ENCODE measurements at places on chromosomes 4 and X. TPM values are rescaled to one million over a fixed set of nuclear protein-coding genes. Genes with fewer than 3 reads are reported as not detected.

DNA sequence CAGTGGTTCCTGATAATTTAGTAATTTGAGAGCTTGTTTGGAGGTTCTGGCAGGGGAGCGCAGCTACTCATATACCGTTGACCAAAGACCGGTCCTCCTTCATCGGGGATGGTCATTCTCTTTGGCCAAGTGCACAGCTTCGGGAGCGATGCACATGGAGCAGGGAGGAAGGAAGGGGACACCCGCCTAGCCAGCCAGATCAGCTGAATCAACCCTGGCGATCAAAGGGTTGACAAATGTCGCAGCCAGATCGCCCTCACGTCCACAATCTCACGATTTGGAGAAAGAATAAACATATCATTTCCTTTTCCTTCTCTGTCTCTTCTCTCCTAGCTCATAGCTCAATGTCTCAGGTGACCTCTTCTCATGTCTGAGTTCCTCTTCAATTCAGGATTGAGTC is 11.1 kb downstream of the NDNF start:
- no peak for DNase-seq

DNA sequence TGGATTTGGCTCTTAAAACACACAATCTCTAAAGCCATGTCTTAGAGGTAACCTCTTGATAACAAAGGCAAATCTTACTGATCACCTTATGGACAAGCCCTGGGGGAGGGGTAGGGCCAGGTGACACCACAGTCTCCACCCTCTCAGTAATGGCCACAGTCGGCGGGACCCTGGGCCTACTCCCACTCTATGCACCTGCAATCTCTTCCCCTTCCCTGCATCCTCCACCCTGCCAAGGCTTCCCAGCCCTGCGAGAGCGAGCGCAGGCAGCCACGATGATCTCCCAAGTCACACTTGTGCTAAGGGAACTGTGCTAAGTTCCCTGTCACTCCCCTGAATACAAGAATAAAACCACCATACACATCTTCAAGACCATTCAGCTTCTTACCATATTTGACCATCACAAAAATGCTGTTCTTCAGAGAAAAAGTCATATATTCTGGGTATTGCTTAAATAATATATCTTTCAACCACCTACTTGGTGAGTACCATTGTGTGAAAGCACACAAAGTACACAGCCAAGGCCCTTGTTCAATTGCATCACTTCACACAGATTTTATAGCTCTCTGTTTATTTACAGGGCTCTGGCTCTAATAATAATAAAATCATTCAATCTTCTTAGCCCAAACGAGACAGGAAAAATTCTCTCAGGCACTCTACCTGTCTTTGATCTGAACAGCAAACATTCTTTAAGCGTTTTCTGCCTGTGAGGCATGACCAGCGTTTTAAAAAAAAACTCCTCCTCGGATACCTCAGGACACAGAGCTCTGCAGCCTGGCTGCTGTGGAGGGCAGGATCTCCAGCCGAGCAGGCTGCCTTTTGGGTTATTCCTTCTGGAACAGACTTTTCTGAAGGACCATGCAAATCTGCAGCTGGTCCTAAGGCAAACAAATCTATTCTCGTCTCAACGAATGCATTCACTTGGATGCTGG is 115.7 kb upstream of the MAP3K15 start:
- no peak for DNase-seq

SLC4A4 gene
- 11.7 TPM for total RNA-seq

DNA sequence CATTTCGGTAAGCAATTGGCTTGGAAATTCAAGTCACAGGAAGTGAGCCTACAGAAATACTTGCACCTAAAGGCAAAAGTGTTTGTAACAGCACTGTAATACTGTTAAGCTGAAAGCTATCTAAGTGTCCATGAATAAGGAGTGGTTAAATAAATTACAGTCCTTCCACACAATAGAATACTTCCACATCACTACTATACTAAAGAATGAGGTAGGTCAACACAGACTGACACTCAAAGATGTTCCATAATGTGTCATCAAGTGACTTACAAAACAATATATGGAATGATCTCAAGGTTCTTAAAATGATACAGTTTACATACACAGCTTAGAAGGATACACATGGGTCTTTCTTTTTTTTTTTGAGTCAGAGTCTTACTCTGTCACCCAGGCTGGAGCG is 27.0 kb downstream of the SLC10A6 start:
- no peak for DNase-seq

DNA sequence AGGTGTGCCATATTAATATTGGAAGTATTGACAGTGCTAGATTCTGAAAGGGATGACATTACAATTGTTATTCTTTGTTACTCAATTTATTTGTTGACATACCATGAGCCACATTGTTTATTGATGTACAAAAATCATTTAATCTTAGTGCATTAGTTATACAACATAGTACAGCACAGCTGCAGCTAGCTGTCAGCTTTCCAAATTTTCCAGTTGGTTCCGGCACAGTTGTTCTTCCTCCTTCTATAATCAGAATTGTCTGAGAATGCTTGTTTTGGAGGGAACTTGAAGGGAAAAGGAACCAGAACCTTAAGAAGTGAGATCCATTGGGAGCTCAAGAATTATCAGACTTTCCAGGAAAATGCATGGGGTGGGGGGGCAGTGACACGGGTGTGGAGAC is 281.4 kb downstream of the ZIC3 start:
- DNase-seq, result no peak

GRCh38 chrX:85836868-85837267 is 210.5 kb downstream of the CHM start:
- DNase-seq, result no peak

DNA sequence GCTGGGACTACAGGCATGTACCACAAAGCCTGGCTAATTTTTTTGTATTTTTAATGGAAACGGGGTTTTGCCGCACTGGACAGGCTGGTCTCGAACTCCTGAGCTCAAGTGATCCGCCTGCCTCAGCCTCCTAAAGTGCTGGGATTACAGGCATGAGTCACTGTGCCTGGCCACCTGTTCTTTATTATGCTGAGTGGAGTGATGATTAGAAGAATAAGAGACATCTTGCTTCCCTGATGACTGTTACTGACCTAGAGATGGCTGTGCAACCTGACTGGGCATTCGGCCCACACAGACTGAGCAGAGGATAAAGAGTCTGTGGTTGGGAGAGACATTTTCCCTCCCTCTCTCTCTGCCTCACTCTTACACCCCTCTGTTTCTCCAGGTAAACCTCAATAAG is 56.7 kb downstream of the SPINK2 start:
- no peak for DNase-seq
